ENCODE measurements at places on chromosomes 11 and 22. TPM values are rescaled to one million over a fixed set of nuclear protein-coding genes. Genes with fewer than 3 reads are reported as not detected.

ARHGAP8 gene
- not detected for total RNA-seq

APLNR gene
- 0.66 TPM for total RNA-seq

MMP8 gene
- not detected for total RNA-seq

SLC22A6 gene
- total RNA-seq: not detected

COPB1 gene
- total RNA-seq: 263 TPM

THAP7 gene
- total RNA-seq: 18.0 TPM

SYT8 gene
- not detected for total RNA-seq

DCHS1 gene
- total RNA-seq: 5.4 TPM

GP1BB gene
- total RNA-seq: 2.1 TPM

NXPE4 gene
- total RNA-seq: not detected

PATE2 gene
- total RNA-seq: 0.13 TPM

C11orf97 gene
- total RNA-seq: not detected
